ENCODE measurements at places on chromosomes 7 and 10. TPM values are rescaled to one million over a fixed set of nuclear protein-coding genes. Genes with fewer than 3 reads are reported as not detected.

- DNase-seq = no peak
Observed at GRCh38 chr7:593324-594115, 73.9 kb upstream of the PDGFA start.

- no peak for DNase-seq
Observed at GRCh38 chr10:102845352-102845902, 8.2 kb upstream of the CYP17A1 start.

Gene PNLIPRP2
- not detected for total RNA-seq

DNA sequence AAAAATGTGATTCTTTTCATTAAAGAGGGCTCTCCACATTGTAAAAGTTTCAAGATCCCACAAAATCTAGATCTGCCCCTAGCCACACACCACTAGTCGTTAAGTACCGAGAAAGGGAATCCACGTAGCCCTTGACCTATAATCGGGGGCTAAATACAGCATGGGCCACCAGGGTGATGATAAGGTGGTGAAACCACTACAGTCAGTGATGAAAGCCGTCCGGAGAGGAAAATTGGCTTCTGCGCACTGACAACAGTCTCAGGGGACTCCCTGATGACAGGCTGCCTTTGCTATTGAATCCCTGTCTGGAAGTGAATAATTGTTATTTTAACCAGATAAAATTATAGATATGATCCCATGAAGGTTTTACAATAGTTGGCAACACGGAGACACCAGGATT is 4.6 kb downstream of the TECTB start:
- DNase-seq = no peak

- no peak for DNase-seq
Observed at GRCh38 chr10:82692458-82692857, 817.5 kb downstream of the NRG3 start.

Gene PNLIPRP1
- total RNA-seq = not detected

Gene VAX1
- not detected for total RNA-seq

Gene GFRA1
- total RNA-seq = 8.7 TPM

DNA sequence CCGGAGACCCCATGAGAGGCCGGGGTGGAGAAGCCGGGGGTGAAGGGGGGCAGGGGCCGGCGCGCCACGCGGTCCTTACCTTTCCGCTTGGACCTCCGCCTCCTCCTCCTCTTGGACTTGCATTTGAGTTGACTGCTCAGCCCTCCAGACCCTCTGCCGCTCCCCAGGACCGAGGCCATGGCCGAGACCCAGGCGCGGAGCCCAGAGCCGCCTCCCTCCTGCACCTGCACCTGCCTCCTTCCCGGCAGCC is 428 bp downstream of the ADARB2 start:
- no peak for DNase-seq

DNA sequence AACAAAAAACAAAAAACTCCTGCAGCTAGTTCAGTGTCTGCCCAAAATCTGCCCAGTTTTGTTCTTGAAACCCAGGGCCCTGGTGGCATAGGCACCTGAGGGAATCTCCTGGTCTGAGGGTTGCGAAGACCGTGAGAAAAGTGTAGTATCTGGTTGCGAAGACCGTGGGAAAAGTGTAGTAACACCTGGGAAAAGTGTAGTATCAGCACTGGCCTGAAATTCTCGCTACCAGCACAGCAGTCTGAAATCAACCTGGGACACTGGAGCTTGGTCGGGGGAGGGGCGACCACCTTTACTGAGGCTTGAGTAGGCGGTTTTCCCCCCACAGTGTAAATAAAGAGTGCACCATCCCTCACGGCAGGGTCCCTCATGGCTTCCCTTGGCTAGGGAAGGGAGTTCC is 82.5 kb upstream of the SP4 start:
- DNase-seq = no peak

DNA sequence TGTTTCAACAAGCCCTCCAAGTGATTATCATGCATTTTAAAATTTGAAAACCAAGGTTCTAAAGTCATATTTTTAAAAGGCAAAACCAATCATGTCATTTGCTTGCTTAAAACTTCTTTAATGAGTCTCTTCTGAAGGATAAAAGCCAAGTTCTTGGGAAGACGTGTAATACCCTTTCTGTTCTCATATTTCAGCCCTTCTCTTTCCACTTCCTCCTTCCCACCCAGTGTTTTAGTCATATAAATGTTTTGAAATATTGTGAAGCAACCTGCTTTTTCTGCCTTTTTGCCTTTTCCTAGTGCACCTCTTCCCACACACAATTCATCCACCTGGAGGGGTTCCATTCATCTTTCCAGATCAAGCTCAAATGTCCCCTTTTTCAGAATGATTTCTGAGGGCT is 211.1 kb upstream of the LRRTM3 start:
- no peak for DNase-seq

Gene BICC1
- 4.9 TPM for total RNA-seq

GRCh38 chr7:111115966-111116365 is 25.0 kb downstream of the LRRN3 start:
- no peak for DNase-seq

- no peak for DNase-seq
Observed at GRCh38 chr10:48742891-48743860, 58.5 kb downstream of the WDFY4 start.

Gene ABCB8
- total RNA-seq = 36.0 TPM

DNA sequence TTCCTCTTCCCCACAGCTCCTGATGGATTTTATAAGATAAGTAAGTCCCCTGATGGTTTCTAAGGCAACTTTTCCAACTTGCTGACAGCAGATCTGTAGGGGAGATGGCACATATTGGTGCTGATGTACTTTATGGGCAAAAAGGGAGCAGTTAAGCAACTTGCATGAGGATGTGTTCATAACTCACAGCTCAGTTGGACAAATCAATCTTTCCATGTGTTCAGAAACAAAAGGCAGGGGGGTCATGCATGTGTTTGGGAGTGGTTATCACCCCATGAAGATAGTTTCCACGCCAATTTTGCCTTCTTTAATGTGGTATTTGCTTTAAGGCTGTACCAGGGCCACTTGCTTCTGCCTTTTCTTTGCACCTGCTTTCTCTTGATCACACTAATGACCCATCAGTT is 6.1 kb downstream of the RBM20 start:
- no peak for DNase-seq

DNA sequence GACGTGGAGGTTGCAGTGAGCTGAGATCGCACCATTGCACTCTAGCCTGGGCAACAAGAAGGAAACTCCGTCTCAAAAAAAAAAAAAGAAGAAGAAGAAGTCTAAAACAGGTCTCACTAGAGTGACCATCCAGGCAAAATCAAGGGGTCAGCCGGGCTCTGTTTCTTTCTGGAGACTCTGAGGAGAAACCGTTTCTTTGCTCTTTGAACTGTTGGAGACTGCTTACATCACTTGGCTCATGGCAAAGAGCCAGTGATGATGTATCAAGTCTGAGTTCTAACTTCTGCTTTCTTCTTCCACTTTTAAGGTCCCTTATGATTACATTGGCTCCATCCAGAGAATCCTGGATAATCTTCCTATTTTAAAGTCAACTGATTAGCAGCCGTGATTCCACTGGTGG is 306.8 kb downstream of the WDR11 start:
- no peak for DNase-seq

DNA sequence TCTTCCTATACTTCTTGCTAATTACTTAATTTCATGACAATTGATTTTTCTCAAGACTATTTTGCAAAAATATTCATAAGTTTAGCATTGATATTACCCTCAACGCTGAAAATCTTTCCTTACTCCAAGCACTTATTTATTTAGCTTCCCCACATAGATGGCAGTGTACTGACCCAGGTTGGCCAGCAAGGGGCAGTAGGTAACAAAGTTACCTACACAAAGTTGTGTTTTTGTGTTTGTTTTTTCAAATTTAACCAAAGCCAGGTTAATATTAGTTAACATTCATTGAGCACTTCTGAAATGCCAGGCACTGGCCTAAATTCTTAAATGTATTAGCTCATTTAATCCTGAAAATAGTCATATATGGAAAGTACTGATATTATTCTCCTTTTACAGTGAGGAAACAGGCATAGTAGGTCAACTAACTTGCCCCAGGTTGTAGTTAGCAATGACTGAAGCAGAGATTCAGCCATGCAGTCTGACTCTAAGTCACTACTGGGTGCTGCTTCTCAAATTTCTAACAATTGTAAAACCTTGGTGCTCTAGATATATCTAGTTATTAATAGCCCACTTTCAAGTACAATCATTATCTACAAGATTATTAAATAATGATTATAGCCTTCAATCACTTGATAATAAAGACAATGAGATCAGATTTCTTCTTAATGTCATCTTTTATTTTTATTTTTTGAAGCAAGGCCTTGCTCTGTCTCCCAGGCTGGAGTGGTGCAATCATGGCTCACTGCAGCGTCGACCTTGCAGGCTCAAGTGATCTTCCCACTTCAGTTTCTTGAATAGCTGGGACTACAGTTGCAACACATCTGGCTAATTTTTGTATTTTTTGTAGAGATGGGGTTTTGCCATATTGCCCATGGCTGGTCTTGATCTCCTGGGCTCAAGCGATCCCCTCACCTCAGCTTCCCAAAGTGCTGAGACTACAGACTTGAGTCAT is 5.8 kb upstream of the GGCT start:
- no peak for DNase-seq

DNA sequence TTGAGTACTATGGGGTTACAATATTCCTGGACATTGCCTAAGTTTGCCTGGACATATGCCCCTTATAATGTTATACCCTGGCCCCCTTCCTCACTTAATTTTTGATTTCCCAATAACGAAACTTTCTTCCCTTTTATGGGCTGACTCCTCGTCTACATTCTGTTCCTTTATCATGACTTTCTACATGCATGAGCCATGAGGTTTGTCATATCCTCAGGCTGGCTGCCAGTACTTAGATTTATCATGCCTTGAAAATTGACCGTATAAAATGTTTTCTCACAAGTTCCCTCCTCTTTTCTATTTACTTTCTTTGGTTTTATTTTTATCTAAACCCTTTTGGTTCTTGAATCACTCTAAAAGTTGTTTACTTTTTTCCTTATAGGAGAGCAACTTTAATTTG is 4.7 kb downstream of the DNAH11 start:
- DNase-seq = no peak

- DNase-seq = no peak
Observed at GRCh38 chr7:76364198-76364584, 5.4 kb upstream of the YWHAG start.

Gene TMEM196
- 0.55 TPM for total RNA-seq
